ENCODE measurements at places on chromosomes 2 and 18.

- DNase-seq = no peak
These were observed 47.7 kb downstream of the SERTAD2 start for GRCh38 chr2:64605991-64606478.

DNA sequence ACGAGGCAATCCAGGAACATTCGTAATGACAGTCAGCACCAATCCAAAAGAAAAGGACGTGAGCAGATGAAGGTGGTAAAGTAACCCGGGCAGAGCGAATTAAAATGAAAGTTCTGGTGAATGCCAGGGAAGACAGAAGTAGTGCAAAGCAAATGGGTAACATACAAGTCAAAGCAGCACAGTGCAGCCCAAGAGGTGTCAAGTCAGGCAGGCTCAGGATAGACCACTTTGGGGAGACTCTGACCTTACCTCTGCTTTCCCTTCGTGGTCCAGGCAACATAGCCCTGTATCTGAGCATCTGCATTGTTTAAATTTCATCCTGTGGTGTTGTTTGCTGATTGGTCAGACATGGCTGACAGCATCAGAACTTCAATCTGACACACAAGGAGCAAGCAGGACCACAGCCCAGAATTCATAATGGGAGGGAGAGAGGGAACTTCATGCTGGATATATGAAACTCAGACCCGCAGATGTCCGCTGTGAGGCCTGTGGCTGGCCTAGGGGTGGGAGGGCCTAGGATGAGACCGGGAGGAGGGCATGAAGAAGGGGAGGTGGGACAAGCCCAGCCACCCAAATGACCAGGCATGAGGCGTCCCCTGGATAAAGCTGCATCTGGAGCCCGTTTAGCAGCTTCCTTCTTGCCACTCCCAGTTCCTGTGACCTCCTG is 285.7 kb downstream of the TCF4 start:
- no peak for DNase-seq

- no peak for DNase-seq
These were observed 25.4 kb upstream of the CHN1 start for GRCh38 chr2:175030380-175031271.

DNA sequence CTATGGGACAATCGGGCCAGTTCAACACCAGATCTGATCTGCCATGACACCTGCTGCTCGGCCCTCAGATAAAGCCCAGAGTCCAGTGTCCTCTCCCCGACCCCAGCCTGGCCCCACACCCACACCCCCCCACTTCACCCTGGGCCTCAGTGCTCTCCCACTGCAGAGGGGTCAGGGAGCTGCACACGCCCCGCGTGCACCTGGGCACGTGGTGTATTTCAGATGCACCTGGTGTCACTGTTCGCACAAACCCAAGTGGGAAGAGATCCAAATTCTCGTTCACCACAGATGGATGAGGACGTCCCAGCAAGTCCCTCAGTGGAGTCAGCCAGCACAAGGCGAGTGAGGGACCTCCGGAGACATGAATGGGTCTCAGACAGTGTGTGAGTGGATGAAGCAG is 161.3 kb downstream of the RTP5 start:
- DNase-seq = no peak

GRCh38 chr2:240121675-240122074 is 14.4 kb downstream of the COPS9 start:
- no peak for DNase-seq

DNA sequence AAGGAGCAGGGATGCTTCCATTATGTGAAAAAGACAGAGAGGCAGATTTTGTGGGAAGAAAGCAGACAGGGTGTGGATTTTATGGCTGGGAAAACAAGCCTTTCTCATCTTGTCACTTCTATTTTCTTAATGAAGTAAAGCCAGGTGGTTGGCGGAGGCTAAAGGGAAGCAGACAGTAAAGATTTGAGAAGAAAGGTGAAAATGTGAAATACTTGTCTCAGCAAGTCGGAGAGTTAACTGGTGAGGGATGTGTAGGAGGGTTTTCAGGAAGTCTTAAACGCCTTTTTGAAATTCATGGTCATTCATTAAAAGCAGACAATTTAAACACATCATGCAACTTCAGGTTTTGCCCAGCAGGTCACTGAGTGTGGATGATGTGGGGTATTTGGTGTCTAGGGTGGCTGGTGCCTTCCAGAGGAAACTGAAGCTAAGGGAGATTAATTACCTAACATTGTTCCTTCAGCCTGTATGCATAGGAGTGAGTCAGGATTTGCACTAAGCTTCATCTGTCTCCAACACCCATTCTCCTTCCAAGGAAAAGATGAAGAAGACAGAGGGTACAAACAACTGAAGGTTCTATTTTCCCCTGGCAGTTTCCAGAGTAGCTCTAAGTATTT is 20.7 kb downstream of the SLC14A2 start:
- DNase-seq = no peak

GRCh38 chr2:225378984-225379383 is 20.5 kb upstream of the NYAP2 start:
- no peak for DNase-seq

GRCh38 chr2:45804987-45805755 is 153.7 kb downstream of the PRKCE start:
- DNase-seq = no peak

GRCh38 chr2:178909507-178909906 is 102.3 kb upstream of the TTN start:
- DNase-seq = no peak

DNA sequence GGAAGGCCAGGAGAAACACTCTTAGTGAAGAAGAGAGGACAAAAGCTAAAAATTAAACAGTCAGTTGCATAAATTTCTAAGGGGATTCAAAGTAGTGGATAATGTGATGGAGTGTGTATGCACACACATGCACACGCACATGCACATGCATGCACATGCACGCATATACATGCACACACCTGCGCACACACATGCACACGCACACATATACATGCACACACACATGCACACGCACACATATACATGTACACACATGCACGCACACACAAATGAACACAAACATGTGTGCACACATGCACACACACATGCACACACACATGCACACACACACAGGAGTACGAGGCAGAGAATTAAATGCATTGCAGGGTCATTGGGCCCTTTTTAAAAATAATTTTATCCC is 117.6 kb downstream of the DNER start:
- DNase-seq = no peak

- DNase-seq = no peak
These were observed 21.5 kb upstream of the GPC1 start for GRCh38 chr2:240413813-240414429.

- peak; percentile 90 for DNase-seq
These were observed 37.1 kb upstream of the DARS1 start for GRCh38 chr2:136022396-136023146.

GRCh38 chr2:159145745-159146354 is 140.7 kb downstream of the WDSUB1 start:
- no peak for DNase-seq

DNA sequence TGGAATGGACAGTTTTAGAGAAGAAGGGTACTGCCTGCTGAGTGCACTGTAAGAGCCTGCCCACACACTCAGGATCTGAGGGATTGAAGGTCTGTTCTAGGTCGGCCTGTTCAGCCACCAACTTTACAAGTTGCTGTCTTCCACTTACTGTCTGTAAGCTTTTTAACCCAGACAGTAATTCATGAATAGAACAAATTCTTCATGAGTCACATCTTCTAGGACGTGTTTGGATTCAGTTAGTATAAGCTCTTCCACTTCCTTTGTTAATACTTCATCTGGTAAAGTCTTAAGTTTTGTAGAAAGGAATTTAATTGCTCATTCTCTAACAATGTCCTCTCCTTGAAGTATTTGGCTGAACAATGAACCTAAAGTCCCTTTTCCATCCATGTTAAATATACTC is 74.6 kb downstream of the PDE11A start:
- DNase-seq = no peak

- DNase-seq = no peak
These were observed 35.4 kb downstream of the MBP start for GRCh38 chr18:77096936-77097886.

GRCh38 chr2:55025627-55026026 is 24.6 kb downstream of the RTN4 start:
- DNase-seq = no peak

DNA sequence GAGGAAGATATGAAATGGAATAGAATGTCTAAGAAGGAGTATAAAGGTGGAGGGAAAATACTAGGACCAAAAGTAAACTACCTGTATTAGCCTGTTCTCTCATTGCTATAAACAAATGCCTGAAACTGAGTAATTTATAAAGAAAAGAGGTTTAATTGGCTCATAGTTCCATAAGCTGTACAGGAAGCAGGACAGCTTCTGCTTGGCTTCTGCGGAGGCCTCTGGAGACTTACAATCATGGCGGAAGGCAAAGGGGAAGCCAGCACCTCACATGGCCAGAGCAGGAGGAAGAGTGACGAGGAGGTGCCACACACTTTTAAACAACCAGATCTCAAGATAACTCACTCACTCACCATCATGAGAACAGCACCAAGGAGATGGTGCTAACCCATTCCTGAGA is 32.9 kb upstream of the TMEM177 start:
- DNase-seq = no peak

GRCh38 chr2:8799004-8799403 is 38.4 kb downstream of the KIDINS220 start:
- DNase-seq = no peak

GRCh38 chr2:88218981-88219380 is 48.8 kb downstream of the THNSL2 start:
- DNase-seq = no peak

All from SIG-M5 (cell line).